ENCODE measurements at places on chromosomes 16 and 17.

GRCh38 chr17:33515974-33516373, 222.9 kb upstream of the ASIC2 start:
- no peak for DNase-seq

DNA sequence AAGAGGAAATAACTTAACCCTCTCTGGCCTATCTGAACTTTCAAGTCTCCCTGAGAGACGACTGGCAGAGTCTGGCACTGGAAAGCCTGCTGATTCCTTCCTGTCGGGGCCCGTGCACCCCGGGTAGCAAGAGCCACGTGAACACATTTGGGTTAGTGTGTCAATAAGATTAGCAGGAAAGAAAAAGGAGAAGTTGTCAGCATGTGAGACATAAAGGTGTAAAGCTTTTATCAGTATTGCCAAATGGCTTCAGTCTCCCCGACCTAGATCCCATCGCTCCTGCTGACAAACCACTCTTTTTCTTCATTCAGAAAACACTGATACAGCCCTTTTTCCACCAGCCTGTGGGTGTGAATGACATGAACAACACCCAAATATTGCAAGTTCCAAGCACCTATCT, 74.4 kb downstream of the CCT6B start:
- DNase-seq, result no peak

DNA sequence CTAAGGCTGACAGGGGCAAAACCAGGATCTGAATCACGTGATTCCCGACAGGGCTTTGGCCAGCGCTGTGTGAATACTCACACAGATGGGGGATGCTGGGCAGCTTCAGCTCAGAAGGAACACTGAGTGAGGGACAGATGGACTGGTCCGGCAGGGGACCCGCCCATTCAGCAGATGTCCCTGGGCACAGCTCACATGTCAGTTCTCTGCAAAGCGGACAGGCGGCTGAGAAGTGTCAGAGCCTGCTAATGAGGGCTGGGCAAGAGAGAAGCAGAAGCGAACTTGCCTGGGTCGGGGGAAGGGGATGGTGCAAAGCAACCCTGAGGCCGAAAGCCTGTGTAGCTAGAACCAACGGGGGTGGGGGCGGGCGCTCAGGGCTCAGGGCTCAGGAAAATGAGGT, 11.9 kb upstream of the GLIS2 start:
- DNase-seq, result no peak

DNA sequence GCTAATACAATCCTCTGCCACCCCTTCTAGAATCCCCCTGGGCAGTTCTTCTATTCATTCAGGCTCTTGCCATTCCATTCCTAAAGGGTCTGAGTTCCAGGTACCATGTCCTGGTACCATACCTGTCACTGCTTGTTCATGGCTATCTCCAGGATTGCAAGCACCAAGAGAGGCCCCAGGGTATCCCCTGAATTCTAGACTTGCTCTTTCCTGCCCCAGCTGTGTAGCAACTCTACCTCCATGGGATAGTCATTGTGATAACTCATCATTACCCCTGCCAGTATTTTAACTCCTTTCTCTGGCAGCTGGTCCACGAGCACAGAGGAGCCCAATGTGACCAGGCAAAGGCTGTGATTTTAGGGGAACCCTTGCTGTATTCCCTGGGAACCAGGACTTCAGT, 143.7 kb upstream of the CDH5 start:
- DNase-seq, result no peak

GRCh38 chr16:64361753-64362152, 760.1 kb downstream of the CDH11 start:
- DNase-seq, result no peak

DNA sequence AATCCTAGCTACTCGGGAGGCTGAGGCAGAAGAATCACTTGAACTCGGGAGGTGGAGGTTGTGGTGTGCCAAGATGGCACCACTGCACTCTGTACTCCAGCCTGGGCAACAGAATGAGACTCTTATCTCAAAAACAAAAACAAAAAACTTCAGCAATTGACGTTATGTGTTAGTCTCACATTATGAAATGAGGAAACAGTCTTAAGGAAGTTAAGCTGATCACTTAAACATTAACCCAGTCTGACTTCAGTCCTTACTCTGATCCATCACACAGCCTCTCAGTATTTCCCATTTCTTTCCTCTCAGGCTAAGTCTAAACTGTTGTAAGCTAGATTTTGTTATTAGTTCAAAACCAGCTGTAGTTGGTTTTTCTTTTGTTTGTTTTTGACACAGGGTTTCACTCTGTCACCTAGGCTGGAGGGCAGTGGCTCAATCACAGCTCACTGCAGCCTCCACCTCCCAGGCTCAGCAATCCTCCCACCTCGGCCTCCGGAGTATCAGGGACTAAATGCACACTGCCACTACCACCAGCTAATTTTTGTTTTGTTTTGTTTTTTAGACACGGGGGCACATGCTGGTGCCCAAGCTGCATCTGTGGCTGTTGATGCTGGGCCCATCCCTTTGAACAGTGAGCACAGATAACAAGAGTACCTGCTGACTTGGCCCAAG, 6.3 kb downstream of the JPT1 start:
- DNase-seq, result no peak

DNA sequence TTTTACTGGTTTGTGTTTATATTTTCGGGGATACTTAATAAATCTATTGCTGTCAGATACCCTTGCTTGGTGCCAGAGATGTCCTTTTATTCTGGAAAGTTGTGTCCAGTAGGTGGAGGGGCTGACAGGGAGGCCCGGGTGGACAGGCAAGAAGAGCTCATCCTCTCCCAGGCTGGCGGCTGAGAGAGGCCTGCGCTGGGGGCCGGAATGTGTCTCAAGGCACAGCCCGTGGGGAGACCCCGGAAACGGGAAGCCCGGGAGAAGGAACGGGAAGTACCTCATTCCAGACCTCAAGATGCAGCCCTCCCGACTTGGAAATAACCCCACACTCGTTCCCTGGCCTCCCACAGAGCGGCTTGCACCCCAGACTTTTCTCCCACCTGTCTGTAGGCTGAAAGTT, 12.5 kb upstream of the DEF8 start:
- DNase-seq, result no peak

DNA sequence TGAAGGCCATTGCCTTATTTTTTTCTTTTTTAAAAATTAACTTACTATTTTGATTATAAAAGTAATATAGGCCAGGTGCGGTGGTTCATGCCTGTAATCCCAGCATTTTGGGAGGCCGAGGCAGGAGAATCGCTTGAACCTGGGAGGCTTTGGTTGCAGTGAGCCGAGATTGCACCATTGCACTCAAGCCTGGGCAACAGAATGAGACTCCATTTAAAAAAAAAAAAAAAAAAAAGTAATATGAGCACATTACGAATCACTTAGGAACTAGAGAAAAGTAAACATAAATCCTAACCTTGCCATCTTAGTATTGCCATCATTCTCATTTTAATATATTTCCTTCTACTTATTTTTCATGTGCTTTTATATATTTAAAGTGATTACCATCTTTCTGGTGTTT, 12.9 kb upstream of the TACO1 start:
- DNase-seq, result no peak

All from activated B cell treated with CpG ODN at 0.5 μM for 24 hours (primary cell).